Upper lobe of right lung (tissue), 1 donor: ENCODE measurements at places on chromosomes 4 and X. TPM values are rescaled to one million over a fixed set of nuclear protein-coding genes. Genes with fewer than 3 reads are reported as not detected.

- H3K4me1 ChIP-seq = no peaks in the 10 kb centered on the region
- H3K27me3 ChIP-seq = no peaks in the 10 kb centered on the region
- H3K4me3 ChIP-seq = no peak overlapping the region
These were observed 119.2 kb upstream of the MAB21L2 start for GRCh38 chr4:150462743-150463142.

- H3K27me3 ChIP-seq = no peaks in the 10 kb centered on the region
- no peaks in the 10 kb centered on the region for H3K36me3 ChIP-seq
- H3K4me3 ChIP-seq = no peak overlapping the region
- no peak overlapping the region for H3K27ac ChIP-seq
- DNase-seq = no peak
These were observed 13.2 kb downstream of the AMOT start for GRCh38 chrX:112827292-112827903.

Gene SATL1
- not detected for total RNA-seq

DNA sequence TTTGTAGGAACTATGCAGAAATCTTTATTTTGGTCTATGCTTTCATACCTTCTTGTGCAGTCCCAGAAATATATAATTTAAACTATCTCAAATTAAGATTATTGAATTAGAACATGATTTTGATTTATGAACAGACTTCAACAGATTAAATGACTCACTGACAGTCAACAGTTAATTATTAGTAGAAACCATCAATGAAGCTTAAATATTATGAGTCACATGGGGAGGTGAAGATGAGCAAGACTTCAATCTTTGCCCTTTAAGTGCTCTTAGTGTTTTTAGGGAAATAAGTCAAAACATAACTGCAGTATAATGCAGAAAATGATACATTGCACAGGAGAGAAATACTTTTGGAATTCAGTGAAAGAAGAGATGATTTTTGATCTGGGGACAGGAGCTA lies 81.5 kb upstream of the BMP3 start:
- no peak overlapping the region for H3K4me3 ChIP-seq
- no peak overlapping the region for H3K27ac ChIP-seq
- DNase-seq = no peak
- H3K4me1 ChIP-seq = no peaks in the 10 kb centered on the region

GRCh38 chr4:87356832-87357526 lies 34.0 kb downstream of the HSD17B11 start:
- no peak overlapping the region for H3K4me3 ChIP-seq
- H3K27me3 ChIP-seq = no peaks in the 10 kb centered on the region
- DNase-seq = no peak
- H3K36me3 ChIP-seq = peaks cover 60% of the 10 kb centered on the region
- peak overlapping the region; percentile 13 for H3K27ac ChIP-seq

Gene PPP1R2C
- not detected for total RNA-seq

- H3K4me3 ChIP-seq = no peak overlapping the region
- no peaks in the 10 kb centered on the region for H3K36me3 ChIP-seq
- H3K4me1 ChIP-seq = no peaks in the 10 kb centered on the region
- peak; percentile 50 for DNase-seq
- H3K27ac ChIP-seq = no peak overlapping the region
These were observed 41.3 kb upstream of the ASMTL start for GRCh38 chrX:1493877-1494510.

Gene GCNA
- 3.4 TPM for total RNA-seq

Gene NCBP2L
- not detected for total RNA-seq

DNA sequence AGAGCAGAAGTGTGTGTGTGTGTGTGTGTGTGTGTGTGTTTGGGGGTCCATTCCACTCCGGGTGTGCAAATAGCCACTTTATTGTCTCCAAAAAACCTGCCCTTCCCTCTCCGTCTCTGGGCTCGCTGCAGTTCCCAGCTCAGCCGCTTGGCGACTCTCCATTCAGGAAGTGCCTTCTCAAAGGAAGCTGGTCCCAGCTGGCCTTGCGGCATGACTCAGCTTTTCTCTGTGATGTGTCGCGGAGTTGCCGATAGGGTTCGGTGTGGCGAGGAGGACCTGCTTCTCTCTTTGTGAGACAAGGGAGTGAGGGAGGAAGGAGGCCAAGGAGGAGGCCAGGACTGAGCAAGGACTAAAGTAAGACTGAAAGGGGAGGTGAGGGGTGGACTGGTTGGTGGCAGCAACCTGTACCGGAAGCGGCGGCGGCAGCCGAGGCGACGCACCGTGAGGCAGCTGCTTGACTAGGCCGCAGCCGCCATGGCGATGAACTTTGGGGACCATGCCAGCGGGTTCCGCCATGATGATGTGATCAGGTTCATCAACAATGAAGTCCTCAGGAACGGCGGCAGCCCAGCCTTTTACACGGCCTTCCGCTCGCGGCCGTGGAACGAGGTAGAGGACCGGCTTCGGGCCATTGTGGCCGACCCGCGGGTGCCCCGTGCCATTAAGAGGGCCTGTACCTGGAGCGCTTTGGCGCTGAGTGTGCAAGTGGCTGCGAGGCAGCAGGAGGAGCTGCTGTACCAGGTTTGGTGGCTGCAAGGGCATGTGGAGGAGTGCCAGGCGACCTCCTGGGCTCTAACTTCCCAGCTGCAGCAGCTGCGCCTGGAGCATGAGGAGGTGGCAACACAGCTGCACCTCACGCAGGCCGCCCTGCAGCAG lies at the start of gene TEX13C:
TEX13C (plus strand) TSS at position 226 of the 876 bp plus-strand sequence; CDS start at position 475, 249 bp downstream.
- no peak within 1 kb of the TSS for H3K27ac ChIP-seq
- DNase-seq = no peak
- no peaks in the 10 kb centered on the region for H3K27me3 ChIP-seq
- H3K36me3 ChIP-seq = no peaks in the 10 kb centered on the region
- H3K4me3 ChIP-seq = no peak within 1 kb of the TSS

GRCh38 chr4:147518846-147519767 lies 38.2 kb downstream of the EDNRA start:
- no peaks in the 10 kb centered on the region for H3K27me3 ChIP-seq
- H3K36me3 ChIP-seq = no peaks in the 10 kb centered on the region
- no peak for DNase-seq
- H3K4me1 ChIP-seq = no peaks in the 10 kb centered on the region

DNA sequence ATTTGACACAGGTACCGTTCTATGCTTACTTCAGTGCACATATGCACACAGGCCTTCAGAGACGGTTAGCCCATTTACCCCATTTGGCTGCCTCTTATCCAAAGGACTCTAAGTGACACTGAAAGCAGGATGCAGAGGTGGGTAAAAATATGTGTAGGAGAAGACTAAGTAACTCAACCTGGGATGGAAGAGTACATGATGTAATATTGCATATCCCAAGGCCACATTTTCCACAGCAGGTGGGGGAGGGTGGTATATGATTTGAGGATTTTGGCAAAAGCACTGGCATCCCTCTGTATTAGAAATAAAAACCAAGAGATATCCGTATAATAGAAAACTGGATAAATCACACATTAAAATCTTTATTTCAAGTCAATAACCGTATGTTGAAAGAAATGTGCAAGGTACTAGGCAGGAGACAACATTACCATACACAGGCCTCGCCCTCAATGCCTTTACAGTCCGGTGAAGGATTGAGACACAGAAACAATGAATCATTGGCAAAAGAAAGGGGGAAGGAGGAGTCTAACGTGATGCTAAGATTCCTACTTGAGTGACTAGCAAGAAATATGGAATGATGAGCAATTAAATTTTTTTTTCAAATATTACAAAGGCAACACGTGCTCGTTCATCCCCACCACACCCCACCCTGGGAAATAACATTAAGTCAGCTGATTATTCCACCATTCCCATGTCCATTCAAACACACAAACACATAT lies 161.0 kb upstream of the RASGEF1B start:
- no peaks in the 10 kb centered on the region for H3K27me3 ChIP-seq
- no peaks in the 10 kb centered on the region for H3K36me3 ChIP-seq
- H3K4me3 ChIP-seq = no peak overlapping the region
- no peak overlapping the region for H3K27ac ChIP-seq

Gene TLL1
- 9.6 TPM for total RNA-seq

- H3K4me1 ChIP-seq = no peaks in the 10 kb centered on the region
- H3K36me3 ChIP-seq = no peaks in the 10 kb centered on the region
- H3K27ac ChIP-seq = no peak overlapping the region
- peak; percentile 67 for DNase-seq
These were observed 169.9 kb upstream of the AADAT start for GRCh38 chr4:170259631-170260153.

Gene MAGEA9B
- total RNA-seq = not detected

DNA sequence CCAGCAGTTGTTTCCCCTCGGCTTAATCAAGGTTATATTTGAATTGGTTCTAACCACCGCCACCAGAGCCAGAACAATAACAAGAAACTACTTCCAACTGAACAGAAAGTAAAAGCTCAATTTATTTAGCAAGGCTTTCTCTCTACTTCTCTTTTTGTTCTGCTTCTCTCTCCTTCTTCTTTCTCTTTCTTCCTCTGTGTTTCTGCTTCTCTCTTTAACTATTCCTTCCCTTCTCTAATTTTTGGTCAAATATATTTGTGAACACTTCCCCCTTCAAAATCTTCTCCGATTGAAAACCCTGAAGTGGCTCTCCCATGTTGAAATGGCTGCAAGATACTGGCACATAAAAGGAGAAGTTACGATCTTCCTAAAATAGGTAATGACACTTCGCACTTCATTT lies 1195.9 kb upstream of the PRKX start:
- H3K4me1 ChIP-seq = no peaks in the 10 kb centered on the region
- H3K4me3 ChIP-seq = no peak overlapping the region
- H3K36me3 ChIP-seq = no peaks in the 10 kb centered on the region

DNA sequence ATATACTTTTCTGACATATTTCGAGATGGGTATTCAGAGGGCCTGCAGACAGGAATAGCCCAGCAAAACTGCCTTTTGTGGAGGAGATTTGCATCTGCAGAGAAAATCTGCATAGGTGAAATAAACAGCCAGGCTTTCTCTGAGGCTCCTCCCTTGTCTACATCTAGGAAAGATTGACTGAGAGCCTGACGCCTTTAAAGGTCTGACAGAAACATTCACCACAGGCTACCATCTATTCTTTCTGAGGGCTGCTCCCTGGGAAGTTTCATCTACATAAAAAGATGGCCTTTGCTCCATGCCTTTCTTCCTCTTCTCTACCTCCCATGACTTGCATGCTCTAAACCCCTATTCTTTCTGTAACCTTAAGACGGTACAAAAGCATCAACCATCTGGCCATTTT lies 55.0 kb upstream of the AP1S2 start:
- no peaks in the 10 kb centered on the region for H3K4me1 ChIP-seq
- DNase-seq = no peak
- H3K27ac ChIP-seq = no peak overlapping the region
- H3K4me3 ChIP-seq = no peak overlapping the region
- no peaks in the 10 kb centered on the region for H3K36me3 ChIP-seq

DNA sequence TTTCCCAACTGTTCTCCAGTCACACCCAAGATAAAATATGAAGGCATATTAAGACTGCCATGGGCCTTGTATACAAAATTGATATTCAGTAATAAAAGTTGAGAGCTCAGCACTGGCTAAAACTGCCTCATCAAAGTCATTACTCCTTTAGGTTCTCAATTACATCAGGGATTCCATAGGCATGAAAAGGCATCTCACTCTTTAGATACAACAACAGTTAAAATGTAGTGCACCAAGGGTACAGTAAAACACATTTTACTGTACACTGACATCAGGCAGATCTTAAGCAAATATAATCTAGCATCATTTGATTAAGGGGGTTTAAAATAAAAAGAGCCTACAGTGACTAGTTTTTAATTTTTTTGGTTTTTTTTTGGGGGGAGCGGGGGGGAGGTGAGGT lies 107.7 kb downstream of the PPP3CA start:
- DNase-seq = no peak
- no peak overlapping the region for H3K27ac ChIP-seq
- H3K27me3 ChIP-seq = no peaks in the 10 kb centered on the region
- H3K4me1 ChIP-seq = peaks cover 13% of the 10 kb centered on the region
- H3K4me3 ChIP-seq = no peak overlapping the region

Gene COL25A1
- total RNA-seq = 0.75 TPM

DNA sequence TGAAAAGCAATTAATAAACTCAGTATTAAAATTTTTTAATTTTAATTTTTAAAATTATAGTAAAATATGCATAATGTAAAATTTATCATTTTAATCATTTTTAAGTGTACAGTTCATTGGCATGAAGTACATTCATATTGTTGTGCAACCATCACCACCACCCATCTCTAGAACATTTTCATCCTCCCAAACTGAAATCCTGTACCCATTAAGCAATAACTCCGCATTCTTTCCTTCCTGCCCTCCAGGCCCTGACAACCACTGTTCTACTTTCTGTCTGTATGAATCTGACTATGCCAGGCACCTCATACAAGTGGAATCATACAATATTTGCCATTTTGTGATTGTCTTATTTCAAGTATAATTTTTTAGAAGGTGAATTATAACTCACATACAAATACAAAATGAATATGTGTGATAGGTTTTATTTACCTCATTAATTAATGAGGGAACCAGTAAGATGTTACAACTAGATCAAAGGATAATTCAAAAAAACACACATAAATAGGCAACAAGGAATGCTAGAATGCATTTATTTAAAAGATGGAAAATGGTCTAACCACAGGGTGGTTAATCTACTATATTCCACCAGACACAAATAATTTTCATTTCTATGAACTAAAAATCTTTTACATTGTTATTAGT lies 13.1 kb upstream of the AFF1 start:
- DNase-seq = no peak
- H3K4me3 ChIP-seq = no peak overlapping the region
- H3K4me1 ChIP-seq = no peaks in the 10 kb centered on the region
- no peak overlapping the region for H3K27ac ChIP-seq

- no peaks in the 10 kb centered on the region for H3K4me1 ChIP-seq
- peak overlapping the region; percentile 3 for H3K27ac ChIP-seq
- DNase-seq = no peak
- no peaks in the 10 kb centered on the region for H3K27me3 ChIP-seq
- H3K4me3 ChIP-seq = no peak overlapping the region
- H3K36me3 ChIP-seq = no peaks in the 10 kb centered on the region
These were observed 18.4 kb upstream of the FHDC1 start for GRCh38 chr4:152917543-152918395.

Gene RTL5
- 9.2 TPM for total RNA-seq

DNA sequence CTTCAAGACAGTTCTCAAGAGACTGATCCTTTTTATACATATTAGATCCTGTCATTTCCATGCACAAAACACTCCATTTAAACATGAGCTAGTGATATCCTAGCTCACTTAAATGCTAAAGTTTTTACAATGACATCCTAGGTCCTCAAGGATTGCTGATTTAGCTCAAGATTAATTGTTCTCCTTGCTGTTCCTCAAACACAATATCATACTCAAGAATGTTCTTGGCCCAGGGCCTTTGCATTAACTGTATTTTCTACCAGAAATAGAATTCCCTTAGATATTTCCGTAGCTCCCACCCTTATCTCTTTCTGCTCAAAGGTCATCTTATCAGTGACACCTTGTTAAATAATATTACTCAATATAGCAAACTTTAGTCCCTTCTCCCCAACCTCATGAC lies 270.1 kb downstream of the GALNTL6 start:
- H3K27ac ChIP-seq = no peak overlapping the region
- H3K36me3 ChIP-seq = no peaks in the 10 kb centered on the region
- H3K4me3 ChIP-seq = no peak overlapping the region
- H3K27me3 ChIP-seq = no peaks in the 10 kb centered on the region
- no peaks in the 10 kb centered on the region for H3K4me1 ChIP-seq
